ENCODE measurements at places on chromosomes 2 and 18.

DNA sequence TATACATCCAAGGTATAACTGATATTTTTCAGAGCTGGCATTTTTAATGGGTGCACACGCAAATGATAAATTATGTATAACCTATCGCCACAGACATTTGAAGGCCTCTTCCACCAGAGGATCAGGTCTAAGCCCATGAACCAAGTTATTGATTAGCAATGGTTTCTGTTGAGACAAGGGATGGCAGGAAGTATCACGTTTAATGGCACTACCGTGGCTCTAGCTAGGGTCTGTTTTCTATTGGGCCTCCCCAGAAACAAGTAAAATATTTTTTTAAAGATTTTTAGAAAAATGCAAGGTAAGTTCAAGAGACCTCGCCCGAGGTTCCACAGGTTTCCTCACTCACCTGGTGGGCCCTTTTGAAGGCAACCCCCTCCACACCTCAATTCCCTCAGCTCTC, 667 bp downstream of the GFPT1 start:
- no peak for DNase-seq

GRCh38 chr2:74074487-74074886, 73.2 kb downstream of the BOLA3 start:
- no peak for DNase-seq

GRCh38 chr2:152046940-152047339, 51.9 kb downstream of the CACNB4 start:
- DNase-seq: no peak

DNA sequence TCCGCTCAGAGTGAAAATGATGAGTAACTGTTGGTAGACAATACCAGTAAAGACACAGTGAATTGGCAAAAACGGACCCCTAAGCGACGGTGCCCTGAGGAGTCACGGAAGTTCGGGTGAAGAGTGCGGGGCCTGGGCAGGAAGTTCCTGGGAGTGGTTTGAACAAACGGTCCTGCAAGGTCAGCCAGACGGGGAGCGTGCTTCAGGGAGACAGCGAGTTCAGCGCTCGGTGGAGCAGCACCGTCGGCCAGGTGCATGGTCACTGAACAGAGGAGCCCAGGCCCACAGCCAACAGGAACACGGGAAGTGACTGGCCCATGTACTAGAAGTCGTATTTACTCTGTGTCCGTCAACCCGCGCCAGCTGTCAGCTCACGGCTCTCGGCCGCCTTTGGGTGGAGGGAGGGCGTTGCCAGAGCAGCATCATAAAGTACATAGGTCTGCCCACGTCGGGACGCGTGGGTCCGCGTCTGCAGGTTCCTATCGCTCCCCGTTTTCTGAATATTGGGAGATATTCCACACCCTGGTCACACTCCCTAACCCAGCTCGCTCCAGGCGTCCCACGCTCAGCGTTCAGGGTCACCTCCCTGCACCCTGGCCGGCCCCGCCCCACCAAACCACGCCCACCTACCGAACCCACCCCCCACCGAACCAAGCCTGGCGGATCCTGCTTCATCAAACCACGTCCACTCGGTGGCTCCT, 75.6 kb upstream of the UXS1 start:
- no peak for DNase-seq

DNA sequence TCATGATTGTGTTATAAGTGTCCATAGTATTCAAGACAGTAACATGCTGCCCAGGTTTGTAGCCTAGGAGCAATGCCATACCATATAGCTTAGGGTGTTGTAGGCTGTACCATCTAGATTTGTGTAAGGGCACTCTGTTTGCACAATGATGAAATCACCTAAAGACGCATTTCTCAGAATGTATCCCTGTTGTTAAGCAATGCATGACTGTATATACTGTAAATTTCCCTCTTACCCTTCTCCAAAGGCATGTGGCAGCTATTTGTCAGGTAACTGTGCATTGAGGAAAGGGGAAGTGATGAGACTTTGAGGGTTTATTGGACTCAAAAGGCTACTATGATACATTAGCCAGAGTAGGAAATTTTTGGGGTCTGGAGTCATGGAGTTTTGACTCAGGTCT, 180.8 kb downstream of the VAPA start:
- no peak for DNase-seq

DNA sequence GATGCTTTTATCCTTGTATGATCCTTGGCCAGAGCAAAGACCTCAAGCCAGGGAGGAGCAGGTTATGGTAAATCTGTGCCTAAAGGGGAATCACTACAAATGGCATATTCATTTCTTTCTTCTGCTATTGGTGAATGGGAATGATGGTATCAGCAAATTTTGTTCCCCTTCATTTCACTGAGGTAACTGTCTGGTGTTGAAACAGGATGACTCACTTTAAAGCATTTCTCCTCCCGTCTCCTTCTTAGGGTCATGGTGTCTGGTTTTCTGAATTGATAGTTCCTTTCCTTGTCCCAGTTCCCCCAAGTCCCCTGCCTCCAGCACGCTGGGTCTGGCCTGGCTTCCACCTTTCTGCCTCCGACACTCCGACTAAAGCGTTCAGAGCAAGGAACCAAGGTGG, 109.2 kb downstream of the MREG start:
- no peak for DNase-seq

- DNase-seq: no peak
Observed at GRCh38 chr2:226906163-226906693, 70.4 kb downstream of the RHBDD1 start.
